ENCODE measurements at places on chromosomes 2 and 18. TPM values are rescaled to one million over a fixed set of nuclear protein-coding genes. Genes with fewer than 3 reads are reported as not detected.
A peak's percentile ranks its signal among the peaks of the same experiment; 100 is the strongest.

GRCh38 chr18:55031576-55031975, 72.3 kb upstream of the CCDC68 start:
- no peak for DNase-seq

DNA sequence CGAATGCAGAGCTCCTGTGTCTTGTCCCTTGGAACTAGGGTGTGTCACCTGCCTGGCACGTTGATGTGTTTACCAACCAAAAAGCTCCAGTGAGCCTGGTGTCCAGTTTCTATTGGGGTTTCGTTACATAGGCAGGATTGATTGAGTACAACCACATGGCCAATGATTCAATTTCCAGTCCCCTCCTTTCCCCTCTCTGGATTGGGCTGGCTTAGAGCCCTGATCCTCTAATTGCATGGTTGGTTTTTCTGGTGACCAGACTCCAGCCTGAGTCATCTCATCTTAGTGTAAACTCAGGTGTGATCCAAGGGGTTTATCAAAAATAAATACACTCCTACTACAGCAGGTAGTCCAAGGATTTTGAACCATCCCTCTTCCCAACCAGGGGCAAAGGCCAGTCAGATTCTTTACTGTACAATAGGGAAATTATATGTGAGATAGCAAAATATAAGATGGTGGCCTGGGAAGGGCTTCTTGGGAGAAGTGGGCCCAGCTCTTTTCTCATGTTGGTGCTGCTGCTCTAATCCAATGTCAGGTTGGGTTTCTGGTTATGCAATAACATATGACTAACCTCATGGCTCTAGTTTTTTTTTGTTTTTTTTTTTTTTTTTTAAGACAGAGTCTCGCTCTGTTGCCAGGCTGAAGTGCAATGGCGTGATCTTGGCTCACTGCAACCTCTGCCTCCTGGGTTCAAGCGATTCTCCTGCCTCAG, 64.7 kb upstream of the MGAT5 start:
- peak; percentile 72 for DNase-seq

DNA sequence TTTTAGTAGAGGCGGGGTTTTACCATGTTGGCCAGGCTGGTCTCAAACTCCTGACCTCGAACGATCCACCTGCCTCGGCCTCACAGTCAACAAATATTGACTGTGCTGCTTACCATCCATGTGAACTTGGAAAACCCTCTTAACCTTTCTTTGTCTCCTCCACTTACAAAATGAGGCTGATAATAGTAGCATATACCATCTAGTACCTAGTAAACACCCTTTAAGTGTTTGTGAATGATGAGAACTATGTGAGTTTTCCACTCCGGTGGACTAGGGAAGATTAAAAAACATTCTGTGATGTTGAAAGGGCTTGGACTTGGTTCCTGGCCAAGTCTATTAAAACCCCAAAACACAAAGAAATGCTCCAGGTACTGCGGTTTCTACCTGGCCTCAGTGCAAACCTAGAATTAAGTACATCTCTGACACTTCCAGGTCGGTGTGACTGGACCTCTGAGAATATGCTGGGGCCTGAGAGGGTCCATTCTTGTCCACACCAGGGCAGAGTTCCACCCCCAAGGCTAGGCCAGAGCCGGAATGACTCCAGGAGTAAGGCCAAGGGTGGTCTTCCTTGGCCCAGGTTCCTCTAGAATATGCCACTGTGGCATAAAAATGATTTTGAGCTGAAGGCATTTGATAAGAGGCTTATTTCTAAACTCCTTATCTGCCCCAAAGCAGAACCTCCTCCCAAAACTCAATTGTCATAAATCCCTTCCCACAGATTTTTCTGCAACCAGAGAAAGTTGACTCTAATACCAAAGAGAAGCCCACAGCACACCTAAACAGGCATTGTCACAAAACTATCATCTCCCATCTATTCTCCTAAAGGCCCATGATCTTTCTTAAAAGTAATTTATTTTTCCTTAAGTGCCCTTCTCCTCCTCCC, 217.5 kb downstream of the TGIF1 start:
- no peak for DNase-seq

GRCh38 chr2:207133820-207134519, 31.8 kb downstream of the KLF7 start:
- DNase-seq, result peak; percentile 89

SRD5A2 gene
- not detected for polyA plus RNA-seq

DNA sequence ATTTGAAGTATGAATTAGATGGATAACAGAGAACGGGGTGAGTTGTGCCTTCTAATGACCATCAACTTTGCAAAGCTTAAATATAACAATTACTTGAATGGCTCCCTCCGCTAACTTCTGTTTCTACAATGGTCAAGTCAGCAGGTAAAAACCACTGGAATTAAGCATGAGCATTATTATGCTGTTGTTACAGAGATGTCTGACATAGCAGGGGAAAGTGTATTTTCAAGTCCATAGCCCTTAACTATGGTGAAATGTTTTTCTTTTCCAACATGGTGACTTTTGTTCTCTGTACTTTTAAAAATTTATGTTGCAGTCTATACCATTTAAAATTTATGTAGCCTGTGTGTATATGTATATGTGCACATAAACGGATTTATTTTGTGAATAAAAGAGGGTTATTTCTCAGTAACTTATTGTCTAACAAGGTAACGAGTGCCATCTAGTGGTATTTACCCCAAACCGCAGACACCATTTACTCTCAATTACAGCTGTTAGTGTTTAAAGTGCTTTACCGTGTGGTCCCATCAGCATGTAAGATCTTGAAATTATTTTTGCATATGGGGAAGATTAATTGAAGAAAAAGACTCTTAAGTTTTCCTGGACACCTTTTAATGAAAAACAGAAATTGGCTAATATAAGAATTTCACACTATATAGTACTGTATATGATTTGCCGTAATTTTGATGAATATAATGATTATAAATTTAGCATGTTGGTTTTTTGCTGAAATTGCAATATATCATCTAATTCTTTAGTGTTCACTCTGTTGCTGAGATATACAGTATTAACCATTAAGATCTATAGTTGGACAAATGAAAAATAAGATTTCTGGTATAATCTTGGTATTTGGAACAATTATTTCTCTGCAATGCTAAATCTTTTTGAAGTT, 78.2 kb downstream of the UBE2E3 start:
- DNase-seq, result peak; percentile 29

DNA sequence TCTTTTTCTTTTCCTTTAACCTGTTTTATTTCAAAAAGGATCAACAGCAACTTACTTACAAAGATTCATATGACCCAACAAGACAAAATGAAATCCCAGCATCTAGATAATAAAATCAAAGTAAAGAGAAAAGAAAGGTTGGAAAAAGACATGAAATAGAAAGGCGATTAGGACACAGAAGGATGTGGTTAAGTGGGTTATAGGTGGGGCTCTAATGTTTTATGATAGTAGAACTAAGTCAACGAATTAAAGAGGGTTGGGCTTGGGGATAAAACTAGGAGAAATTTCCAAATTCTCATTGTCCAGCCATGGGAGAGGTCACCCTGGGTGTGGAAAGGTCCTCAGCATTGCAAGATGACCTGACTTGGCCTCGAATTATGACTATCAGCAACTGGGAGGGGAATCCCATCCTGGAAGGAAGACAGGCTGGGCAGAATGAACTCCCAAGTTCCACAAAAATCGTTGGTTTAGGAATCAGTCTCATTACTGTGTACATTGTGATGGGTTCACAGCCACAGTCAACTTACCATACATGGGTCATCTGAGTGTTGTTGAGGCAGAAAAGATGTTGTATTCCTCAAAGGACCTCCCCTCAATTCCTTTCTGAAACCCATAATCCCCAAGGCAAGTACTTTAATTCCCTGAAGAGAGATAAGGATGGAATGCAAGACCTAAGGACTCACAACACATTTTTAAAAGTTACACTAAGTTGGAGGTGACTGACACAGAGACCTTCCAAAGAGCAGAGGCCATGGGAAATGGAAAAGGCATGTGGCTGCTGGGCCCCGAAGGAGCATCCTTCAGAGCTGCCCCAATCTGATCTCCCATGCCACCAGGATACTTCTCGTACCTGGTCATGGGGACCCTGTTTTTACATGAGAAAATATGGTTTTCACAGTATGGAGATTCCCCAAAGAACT, 167.6 kb downstream of the UXS1 start:
- no peak for DNase-seq

DNA sequence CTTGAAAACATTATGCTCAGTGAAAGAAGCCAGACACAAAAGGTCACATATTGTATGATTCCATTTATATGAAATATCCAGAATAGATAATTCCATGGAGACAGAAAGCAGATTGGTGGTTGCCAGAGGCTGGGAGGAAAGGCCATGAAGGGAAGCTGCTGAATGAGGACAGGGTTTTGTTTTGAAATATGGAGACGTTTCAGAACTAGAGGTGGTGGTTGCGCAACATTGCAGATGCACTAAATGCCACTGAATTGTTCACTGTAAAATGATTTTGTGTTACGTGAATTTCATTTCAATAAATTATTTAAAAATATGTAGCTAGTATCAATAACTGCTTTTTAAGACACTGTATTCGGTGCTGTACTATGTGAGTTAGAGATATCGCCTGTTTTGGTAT, 101.7 kb upstream of the ZNF236 start:
- DNase-seq, result no peak

GRCh38 chr18:40569605-40570004, 1385.4 kb upstream of the PIK3C3 start:
- no peak for DNase-seq

DNA sequence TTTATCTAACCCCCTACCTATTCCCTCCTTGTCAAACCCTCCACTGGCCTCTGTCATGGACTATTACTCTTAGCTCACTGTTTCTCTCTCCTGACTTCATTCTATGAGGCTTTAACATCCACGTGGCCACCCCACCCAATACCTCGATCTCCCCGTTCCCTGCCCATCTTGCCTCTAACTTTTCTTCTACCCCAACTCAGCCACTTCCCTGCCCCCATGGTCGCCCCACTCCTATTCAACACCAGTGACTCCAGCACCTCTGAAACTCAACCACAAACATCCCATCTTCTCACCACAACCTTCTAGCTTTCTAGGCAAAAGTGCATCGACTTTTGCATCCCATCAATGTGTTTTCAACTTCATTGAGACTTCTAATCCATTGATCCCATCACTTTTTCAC, 94.2 kb upstream of the EPAS1 start:
- DNase-seq, result no peak

LIPT1 gene
- polyA plus RNA-seq, result 2.6 TPM

DNA sequence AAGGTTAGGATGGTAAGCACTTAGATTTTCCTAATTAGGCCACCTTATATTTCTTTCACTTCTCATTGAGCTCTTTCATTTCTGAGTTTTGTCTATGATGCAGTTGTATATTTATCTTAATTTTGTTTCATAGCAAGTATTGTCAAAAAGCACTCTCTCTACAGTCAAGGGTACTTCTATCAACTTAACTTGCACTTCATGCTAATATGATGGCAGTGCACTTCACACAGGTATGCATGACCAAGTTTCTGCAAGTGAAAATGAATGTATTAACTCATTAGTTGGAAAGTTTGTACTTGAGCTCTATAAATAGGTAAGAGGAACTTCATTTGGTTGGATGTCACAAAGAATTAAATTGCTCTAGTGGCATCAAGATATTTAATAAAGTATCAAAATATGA, 51.5 kb upstream of the CDH19 start:
- no peak for DNase-seq

DNA sequence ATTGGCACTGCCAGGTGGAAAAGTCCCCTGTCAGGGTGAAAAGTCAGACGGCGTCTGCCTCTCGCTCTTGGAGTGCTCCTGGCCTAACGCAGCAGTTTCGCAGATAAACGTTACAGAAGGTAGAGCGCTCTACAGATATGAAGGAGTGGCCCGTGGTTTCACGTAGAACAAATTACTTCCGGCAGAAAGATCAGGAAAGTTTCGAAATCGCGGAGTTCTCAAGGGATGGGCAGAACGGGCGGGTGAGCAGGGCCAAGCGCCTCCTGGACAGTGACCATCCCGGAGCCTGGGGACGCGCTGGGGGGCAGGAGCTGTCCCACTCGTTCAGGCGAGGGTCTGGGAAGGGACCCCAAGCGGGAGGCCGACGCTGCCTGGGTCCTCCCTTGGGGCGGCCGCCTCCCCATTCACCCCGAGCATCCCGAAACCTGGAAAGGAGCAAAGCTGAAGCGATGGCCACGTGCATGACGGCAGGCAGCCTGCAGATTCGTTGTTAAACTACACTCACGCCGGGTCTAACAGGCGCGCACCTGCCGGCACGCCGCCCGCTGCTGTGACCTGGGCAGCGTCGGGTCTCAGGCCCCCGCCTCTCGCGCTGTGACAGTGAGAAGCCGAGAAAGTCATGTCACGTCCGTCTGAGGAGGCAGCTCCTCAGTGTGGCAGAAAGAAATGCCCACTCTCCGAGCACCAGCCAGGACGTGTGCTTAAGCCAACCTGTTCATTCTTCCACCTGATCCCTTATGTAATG, 122.9 kb upstream of the SALL3 start:
- DNase-seq, result no peak
